T-helper 9 cell (primary cell): ENCODE measurements at places on chromosomes 2 and 18.
A peak's percentile ranks its signal among the peaks of the same experiment; 100 is the strongest.

DNA sequence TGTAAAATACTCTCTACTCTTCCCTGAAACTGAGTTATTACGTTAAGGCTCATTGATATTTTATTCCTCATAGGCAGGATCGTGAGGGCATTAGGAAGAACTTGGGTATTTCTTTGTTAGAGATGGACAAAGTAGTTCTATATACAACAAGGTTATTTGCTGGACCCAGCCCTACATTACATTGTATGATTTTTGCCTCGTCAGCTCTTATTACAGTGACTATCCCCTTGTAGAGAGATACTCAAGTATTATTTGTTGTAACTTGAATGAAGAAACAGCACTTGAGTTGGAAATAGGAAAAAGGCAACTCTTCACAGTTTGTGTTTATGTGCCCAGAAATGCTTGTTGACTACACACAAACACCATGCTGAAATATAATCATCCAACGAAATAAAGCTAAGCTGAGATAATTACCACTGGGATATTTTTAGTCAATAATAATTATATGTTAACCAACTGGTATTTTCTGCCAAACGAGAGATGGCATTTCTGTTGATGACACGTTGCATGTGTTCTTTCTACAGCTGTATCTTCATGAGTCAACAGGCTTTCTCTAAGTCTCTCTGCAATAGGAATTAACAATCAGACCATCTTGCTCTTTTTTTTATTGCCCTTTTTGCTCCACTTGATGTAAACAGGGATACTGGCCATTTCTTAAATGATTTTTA lies 947.6 kb downstream of the DPP10 start:
- DNase-seq = no peak

- no peak for DNase-seq
These were observed 1.6 kb downstream of the TIMM21 start for GRCh38 chr18:74149878-74150277.

DNA sequence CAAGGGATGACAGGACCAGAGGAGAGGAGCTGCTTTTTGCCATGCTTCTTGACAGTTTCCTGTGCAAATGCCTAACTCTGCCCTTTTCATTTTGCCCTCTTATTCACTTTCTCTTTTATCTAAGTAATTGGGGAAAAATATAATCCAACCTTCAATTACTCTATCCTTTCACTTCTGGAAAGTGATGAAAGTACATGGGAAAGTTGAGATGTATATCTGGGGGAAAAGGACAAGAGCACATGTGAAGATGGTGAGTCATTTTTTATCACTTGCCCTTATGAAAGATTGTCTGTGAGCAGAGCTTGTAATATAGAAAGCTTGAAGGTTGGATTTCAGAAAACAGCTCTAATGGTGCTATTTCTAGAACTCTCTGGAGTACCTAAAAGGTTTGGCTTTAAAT lies 1070.7 kb downstream of the CNTNAP5 start:
- no peak for DNase-seq

GRCh38 chr18:48672671-48673340 lies 134.0 kb downstream of the CTIF start:
- no peak for DNase-seq

GRCh38 chr18:159933-160332 lies 1.6 kb downstream of the USP14 start:
- DNase-seq = no peak

DNA sequence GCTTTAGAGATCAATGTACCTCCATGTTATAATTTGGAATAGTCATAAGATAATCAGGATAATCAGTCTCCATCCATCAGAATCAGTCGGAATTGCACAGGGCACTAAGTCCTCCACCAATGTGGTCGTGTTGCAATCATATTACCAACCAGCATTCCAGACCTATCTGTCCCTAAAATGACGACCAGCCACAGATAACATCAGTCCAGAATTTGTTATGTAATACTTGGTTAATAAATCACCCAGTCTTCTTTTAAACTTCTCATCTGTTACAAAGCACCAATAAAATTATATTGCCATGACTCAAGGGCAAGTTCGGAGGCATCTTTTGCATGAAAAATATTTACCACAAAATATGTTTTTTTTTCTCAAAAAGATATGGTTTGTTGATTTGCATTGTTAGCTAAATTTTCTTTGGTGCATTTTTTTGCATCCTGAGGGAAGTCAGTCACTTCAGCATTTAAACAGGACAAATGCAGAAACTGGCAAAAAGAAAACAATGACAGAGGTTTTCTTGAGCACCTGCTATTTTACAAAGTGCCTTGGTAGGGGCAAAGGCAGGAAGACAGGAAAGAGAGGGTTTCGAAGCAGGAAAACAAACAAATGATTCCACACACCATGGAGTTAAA lies 29.3 kb downstream of the PIEZO2 start:
- DNase-seq = no peak

DNA sequence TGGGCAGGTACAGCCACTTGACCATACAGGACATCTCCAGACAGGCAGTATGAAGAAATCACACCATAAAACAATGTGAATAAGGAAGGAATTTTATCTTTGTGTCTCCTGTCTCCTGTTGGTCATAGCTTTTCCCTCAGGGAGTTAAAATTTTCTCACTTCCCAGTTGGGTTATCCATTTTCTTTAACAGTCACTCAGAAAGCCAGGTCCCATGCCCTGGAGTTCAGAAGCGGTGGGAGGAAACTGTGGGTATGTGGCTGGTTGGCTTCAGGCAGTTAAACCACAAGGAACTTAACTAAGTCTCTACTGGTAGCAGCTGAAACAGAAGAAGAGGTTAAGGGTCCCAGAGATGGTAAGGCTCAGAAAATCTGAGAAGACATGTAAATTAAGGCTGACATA lies 6.5 kb upstream of the SMAD2 start:
- DNase-seq = no peak

GRCh38 chr2:232444409-232445148 lies 11.4 kb upstream of the ALPI start:
- peak; percentile 52 for DNase-seq

GRCh38 chr18:78639006-78639950 lies 340.3 kb upstream of the SALL3 start:
- no peak for DNase-seq

DNA sequence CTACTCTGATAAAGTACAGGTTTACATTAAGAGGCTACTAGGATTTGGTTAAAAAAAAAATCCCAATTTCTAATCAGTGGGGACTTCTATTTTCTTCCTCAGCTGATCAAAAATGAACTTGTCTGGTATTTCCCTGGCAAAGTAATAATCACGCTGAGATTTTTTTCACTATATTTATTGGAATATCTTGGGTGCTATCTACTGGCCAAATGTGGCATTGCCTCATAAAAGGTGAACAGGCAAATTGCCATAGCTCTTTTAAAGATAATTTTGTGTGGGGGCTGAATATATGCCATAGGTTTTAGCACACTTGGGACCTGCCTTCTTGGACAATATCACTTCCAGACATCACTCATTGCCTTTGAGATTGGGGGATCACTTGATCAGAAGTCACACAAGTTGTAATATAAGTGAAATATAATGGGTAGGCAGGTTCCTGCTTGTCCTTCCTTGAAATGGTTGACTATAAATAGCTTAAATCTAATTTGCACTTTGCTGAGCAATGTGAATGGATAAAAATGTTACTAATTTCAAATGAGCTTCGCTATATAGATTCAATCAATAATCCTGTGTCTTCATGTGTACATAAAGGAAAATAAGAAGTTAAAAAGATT lies 7.0 kb upstream of the NXPH2 start:
- DNase-seq = no peak

DNA sequence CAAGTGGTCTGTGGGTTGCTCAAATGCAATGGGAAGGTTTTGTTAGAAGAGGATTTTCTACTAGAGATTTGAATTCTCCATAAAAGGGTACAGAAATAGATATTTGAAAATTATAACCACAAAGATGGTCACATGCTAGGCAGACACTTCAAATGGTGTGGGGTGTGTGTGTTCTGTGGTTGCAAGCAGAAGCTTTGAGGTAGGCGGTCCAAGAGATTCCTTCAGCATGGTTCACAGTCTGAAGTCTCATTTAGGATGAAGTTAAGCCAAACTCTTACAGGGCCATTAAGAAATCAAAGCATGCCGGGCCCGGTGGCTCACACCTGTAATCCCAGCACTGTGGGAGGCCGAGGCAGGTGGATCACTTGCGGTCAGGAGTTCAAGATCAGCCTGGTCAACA lies 38.3 kb upstream of the RMDN2 start:
- DNase-seq = no peak

GRCh38 chr2:169225906-169226305 lies 136.4 kb downstream of the LRP2 start:
- DNase-seq = no peak

- no peak for DNase-seq
These were observed 210.9 kb downstream of the DCDC2C start for GRCh38 chr2:3914241-3914640.

DNA sequence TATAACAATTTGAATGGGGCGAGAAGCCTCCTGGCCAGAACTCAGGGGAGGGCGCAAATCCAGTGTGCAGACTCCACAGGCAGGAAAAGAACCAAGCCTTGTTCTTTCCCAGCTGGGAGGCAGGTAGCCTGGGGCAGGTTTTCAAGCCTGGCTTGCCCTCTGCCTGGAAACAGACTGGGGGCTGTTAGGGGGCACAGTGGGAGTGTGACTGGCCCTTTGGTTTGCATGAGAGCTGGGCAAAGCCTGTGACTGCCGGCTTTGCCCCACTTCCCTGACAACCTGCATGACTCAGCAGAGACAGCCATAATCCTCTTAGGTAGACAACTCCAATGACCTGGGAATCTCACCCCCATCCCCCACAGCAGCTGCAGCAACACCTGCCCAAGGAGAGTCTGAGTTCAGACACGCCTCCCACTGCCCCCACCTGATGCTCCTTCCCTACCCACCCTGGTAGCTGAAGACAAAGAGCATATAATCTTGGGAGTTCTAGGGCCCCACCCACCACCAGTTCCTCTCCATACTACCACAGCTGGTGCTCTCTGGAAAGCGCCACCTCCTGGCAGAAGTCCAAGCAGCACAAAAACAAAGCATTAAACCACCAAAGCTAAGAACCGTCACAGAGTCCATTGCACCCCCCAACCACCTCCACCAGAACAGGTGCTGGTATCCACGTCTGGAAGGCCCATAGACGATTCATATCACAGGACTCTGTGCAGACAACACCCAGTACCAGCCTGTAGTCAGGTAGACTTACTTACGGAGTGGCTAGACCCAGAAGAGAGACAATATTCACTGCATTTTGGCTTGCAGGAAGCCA lies 402.5 kb downstream of the STK39 start:
- DNase-seq = no peak

DNA sequence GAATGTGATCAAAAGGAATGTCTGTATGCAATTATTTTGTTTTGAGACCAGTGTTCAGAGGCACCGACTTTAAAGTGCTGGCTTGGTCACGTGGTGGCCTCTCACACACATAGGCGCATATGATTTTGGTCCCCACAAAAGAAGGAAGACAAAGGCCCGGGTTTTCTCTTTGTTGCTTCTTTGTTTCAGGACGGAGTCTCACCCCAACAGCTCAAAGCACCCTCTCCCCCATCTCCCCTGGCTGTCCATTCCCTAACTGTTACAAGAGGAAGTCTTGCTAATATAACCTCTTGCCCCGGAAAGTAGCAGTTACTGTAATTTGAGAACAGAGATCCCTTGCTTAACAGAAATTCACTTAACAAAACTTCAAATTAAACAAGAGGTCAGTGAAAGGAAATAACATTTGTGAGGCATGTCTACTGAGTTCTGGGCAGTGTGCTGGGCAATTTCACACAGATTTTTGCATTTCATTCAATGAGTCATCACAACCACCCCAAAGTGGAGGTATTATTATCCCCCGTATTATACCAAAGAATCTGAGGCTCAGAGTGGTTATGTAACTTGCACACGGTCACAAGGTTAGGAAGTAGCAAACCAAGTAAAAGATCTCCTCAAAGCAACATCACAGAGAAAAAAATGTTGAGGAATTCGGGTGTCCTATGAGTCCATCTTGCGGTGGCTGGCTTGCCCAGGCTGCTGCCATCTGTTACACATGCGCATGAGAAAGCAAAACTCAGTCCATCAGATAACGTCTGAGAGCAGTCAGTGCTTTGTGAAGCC lies 75.8 kb downstream of the SDC1 start:
- no peak for DNase-seq

DNA sequence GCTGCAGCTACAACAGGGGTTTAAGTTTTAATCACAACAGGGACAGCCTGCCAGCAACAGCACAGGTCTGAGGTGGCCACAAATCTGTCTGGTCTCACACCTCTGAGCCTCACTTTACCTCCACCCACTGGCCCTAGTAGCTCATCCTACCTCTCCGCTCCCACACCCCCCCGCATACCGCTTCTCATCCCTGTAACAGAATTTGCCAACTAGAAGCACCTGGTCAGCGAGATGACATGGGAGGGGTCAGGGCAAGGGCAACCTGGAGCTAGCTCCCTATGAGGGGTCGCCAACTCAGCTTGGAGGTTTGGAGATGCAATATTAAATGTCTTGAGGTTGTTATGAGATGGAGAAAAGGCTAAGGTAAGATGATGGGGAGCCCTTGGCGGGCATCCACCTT lies 7.5 kb downstream of the CATIP start:
- DNase-seq = no peak
